Astrocyte of the cerebellum (primary cell): ENCODE measurements at places on chromosomes 6 and 20.

DNA sequence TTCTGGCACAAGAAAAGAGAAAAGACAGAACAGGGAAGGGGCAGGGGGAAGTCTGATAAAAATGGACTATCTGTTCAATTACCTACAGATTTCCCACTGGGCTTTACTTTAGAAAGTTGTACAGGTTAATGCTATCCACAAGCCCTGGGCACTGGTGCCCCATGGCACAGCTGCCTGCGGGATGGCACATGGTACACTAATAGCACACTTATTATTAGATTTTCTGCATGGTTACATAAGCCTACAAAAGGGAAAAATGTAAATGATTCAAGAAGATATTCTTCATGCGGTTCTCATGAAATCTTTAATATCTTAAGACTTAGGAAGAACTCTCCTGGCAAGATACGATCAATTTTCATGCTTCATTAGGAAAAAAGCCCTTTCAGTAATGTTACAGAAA lies 137.5 kb downstream of the GMPR start:
- DNase-seq, result no peak

DNA sequence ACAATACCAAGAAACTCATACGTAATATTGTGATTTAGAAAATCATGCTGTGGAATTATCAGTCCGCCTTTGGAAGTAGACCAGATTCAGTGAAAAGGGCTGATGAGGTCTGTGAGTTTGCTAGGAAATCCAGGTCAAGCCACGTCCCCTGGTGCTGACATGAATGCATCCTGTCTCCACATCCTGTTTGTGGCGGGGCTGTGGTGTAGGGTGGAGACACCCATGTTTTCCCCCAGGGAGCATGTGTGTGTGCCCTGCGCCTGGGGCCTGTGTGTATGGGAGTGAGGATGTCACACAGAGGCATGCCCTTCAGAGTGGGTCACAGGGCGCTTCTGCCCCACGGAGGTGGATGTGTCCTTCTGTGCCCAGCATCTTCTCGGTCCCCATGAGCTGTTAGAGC lies 109.1 kb downstream of the SASH1 start:
- no peak for DNase-seq

DNA sequence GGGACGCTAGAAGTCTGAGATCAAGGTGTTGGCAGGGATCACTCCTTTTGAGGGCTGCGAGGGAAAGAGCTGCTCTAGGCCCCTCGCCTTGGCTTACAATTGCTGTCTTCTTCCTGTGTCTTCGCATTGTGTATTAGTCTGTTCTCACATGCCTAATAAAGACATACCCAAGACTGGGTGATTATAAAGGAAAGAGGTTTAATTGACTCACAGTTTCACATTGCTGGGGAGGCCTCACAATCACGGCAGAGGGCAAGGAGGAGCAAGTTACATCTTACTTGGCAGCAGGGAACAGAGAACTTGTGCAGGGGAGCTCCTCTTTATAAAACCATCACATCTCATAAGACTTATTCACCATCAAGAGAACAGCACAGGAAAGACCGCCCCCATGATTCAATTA lies 102.5 kb upstream of the ASF1A start:
- no peak for DNase-seq

GRCh38 chr6:32148289-32149091 lies 3.2 kb downstream of the PRRT1 start:
- no peak for DNase-seq

GRCh38 chr6:139702706-139703105 lies 328.3 kb upstream of the CITED2 start:
- DNase-seq, result no peak

GRCh38 chr6:40320441-40320840 lies 266.7 kb downstream of the LRFN2 start:
- no peak for DNase-seq

GRCh38 chr6:161429921-161430490 lies 156.1 kb upstream of the AGPAT4 start:
- no peak for DNase-seq

DNA sequence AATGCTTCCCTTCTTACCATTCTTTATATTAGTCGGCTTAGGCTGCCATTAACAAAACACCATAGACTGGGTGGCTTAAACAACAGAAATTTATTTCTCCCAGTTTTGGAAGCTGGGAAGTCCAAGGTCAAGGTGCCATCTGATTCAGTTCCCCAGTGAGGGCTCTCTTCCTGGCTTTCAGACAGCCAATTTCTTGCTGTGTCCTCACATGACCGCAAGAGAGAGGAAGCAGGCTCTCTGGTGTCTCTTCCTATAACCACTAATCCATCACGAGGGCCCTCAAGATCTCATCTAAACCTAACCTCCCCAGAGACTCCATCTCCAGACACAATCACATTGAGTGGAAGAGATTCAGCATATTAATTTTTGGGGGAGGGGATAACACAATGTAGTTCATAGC lies 193.0 kb upstream of the SGK1 start:
- DNase-seq, result no peak

DNA sequence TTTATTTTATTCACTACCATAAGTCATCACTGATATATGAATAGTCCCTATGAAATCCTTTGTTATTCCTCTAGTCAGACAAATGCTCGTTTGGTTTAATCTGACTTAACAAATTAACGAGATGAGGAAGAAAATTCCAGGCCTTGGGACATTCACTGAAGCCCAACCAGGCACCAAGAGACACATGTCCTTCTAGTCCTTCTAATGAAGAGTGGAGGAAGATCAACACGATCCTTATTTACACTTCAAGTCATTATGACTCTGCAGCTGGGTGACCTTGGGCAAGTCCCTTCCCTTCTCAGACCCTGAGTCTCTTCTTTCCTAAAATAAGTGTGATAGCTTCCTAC lies 117.5 kb downstream of the CEBPB start:
- no peak for DNase-seq

GRCh38 chr20:16828666-16829305 lies 80.6 kb downstream of the OTOR start:
- DNase-seq, result no peak

DNA sequence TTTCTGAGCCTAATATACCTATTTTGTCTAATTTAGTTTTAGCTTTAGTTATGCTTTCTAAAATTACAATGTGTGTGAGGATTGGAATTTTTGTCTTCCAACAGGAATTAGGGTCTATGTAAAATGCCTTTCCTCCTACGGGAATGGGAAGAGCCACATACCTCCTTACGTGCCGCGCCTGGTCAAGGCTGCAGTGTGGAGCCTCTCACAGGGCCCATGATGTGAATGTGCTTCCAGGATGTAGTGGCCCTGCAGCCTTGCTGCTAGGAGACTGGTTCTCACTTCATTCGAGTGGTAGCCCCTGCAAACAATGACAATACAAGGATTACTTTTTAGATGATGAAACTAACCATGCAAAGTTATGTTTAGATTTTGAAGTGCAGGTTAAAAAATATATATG lies 110.2 kb downstream of the SOBP start:
- DNase-seq, result no peak

- no peak for DNase-seq
Observed at GRCh38 chr20:49450281-49450721, 32.2 kb downstream of the KCNB1 start.

GRCh38 chr6:48080227-48081009 lies 30.6 kb downstream of the PTCHD4 start:
- no peak for DNase-seq

GRCh38 chr6:142845624-142846458 lies 99.1 kb downstream of the HIVEP2 start:
- DNase-seq, result peak; percentile 90

GRCh38 chr20:23926944-23927872 lies 47.7 kb upstream of the CST5 start:
- no peak for DNase-seq

- DNase-seq, result no peak
Observed at GRCh38 chr6:170030821-170031471, 259.9 kb downstream of the DLL1 start.

DNA sequence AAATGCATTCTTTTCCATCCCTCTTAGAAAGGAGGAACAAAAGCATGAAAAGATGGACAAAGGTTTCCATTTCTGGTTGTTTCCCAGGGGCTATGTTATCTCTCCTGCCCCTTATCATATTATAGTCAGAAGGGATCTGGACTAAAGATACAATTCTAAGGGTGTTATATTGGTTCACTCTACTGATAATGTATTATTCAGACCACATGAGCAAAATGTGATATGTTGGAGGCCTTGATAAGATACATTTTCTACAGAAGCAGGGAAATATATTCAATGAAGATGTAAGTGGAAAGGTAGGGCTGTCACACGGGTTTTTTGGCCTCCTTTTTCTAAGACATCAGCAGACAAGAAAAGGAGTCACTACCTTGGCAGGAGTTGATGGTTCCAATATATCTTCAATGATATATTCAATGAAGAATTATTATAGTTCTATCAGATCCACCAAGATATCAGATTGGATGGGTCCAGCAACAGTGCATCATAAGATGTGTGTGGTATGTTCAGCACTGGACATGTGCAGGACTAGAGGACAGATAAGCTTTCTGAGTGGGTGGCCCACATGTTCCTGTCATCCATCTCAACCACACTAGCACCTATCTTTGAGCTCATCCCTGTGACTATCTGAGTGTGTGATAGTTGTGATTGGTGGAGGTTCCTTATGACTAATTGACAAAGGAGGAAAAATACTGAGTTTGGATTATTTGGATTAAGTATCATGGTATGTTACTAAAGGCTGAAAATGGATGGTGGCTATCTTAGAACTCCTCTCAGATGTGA lies 5.7 kb upstream of the ZKSCAN3 start:
- DNase-seq, result no peak

DNA sequence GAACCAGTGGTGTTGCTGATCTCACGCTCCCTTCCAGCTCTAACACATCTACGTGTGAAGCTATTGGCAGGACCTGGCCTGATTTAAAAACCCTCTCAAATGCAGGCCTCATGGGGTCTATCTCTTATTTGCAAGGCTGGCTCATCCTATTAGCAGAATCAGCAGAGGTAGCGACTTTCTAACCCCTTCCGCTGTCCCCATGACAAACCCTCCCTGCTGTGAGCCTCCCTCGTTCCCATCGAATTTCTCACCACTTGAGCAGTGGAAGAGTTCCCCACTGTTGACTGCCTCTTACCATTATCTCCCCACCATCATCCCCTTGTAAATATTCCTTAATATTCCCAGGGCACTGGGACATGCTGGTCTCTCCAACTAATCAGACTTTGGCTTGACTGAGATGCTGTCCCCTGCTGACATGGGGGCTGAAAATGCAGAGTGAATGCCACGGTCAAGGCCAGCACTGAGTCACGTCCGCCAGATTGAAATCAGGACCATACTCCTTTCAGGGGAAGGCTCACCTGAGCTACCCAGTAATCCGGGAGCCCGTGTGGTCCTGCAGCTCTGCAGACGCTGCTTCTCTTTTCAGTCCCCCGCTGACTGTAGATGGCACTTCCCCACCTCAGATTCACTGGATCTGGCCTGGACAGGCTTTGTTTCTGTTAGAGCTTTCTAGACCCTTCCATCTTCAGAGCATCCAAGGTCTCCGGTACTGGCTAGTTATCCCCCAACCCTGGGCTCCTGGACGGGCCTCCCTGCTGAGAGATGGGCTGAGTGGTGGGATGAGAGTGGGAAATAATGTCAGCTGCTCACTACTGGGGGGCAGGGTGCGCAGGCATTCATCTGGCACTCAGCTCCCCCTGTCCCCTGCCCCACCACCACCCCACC lies 23.1 kb downstream of the AAR2 start:
- no peak for DNase-seq

DNA sequence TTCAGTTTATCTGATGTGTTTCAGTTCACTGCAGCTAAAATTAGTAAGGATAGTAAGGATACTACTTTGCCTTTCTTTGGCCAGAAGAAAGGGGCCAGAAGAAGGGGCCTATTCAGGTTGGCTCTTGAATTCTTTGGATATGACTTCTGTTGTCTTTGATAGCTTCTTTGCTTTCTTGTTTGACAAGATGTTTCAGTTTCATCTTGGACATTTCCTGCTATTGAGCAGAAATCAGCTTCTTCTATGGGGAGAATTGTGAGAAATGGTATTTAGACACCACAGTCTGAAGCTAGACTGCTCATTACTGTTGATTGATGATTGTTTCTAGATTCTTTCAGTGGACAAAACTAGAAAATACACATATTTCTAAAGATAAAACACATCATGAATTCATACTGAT lies 23.2 kb downstream of the L3MBTL3 start:
- DNase-seq, result no peak

DNA sequence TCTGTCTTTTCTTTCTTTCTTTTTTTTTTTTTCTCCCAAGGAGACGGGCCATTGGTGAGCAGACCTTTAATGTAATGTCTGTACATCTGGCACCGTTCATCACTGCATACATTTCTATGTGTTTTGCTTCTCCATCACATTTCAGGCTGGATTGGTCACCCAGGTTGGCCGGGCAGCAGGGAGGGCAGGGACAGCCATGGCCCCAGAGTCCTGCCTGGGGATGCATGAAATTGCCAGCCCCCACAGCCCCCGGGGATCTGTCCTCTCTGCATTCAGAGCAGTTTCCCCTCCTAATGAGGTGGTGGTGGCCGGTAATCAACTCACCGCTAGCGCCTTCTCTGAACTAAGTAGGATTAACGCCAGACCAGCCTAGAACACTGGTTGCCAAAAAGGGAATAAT lies 50.4 kb downstream of the APCDD1L start:
- no peak for DNase-seq

DNA sequence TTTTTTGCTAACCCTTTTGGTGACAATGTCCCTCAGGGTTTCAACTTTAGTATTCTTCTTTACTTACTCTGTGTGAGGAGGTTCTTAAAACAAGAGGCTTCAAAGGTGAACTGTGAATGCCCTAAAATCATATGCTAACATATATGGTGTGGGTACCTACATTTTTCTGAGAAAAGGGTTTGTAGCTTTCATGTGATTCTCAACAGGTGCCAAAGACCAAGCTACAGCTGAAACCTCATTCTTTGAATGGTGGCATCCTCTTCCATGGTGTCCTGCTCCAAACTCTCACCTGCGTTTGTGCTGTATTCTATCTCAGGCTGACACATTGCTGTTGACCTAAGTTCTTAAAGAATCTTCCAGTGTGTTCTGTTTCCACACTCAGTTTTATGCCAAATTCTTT lies 177.3 kb downstream of the PRL start:
- DNase-seq, result no peak

DNA sequence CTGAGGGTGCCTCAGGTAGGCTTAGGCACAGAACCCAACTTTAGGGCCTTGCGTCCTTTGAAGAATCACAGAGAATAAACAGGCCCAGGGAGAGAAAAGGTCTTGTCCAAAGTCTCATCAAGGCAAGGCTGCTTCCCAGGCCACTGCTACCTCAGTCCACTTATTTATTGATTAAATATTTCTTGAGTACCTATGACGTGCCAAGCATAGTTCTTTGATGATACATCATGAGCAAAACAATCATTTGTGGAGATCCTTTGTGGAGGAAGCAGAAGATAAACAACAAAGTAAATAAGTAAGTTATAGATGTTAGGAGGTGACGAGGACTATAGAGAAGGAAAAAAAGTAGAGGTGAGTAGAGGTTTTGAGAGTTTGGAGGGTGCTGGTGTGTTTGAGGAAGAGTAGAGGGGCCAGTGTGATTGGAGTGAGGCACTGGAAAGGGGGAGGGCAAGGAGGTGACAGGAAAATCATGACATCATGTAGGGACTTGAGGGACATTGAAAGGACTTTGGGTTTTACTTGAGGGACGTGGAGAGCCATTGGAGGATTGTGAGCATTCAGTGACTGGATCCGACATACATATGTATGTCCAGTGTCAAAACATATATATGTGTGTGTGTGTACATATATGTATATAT lies 14.1 kb upstream of the CHMP4B start:
- DNase-seq, result no peak

GRCh38 chr20:38112261-38112929 lies 52.7 kb downstream of the TGM2 start:
- no peak for DNase-seq

GRCh38 chr6:91719414-91719813 lies 1132.5 kb upstream of the MAP3K7 start:
- DNase-seq, result no peak

- no peak for DNase-seq
Observed at GRCh38 chr20:47300071-47300470, 56.4 kb downstream of the ZMYND8 start.
